ENCODE measurements at places on chromosomes 3 and 15. TPM values are rescaled to one million over a fixed set of nuclear protein-coding genes. Genes with fewer than 3 reads are reported as not detected.

DNA sequence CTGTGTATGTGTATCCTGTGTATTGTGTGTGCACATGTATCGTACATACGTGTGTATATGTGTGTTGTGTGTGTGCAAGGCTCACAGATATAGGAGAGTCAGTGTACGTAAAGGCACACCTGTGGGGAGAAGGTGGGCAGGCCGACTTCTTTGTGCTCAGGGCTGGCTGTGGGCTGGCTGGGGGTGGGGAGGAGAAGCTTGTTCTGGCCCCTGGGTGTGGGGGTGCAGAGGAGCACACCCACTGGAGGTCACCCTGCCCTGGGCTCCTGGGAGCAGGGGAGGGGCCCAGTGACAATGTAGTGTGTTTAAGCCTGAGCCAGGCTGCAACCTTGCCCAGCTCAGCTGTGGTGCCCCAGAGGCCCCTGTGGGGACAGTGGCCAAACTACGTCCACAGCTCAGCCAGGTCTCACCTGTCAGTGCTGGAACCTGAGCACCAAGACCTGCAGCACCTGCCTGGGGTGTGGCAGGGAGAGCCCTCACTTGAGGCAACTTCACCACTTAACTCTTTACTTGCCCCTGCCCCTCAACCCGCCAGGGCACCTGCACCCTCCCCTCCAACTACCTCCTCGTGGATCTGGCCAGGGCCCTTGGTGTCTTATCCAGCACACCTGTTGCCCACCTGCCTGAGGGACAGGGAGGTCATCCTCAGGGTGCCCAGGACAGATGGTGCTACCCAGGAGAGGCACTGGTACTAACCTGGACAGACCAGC, 2.6 kb upstream of the HHATL start:
- H3K4me3 ChIP-seq, result no peak overlapping the region
- H3K4me1 ChIP-seq, result no peaks in the 10 kb centered on the region

DNA sequence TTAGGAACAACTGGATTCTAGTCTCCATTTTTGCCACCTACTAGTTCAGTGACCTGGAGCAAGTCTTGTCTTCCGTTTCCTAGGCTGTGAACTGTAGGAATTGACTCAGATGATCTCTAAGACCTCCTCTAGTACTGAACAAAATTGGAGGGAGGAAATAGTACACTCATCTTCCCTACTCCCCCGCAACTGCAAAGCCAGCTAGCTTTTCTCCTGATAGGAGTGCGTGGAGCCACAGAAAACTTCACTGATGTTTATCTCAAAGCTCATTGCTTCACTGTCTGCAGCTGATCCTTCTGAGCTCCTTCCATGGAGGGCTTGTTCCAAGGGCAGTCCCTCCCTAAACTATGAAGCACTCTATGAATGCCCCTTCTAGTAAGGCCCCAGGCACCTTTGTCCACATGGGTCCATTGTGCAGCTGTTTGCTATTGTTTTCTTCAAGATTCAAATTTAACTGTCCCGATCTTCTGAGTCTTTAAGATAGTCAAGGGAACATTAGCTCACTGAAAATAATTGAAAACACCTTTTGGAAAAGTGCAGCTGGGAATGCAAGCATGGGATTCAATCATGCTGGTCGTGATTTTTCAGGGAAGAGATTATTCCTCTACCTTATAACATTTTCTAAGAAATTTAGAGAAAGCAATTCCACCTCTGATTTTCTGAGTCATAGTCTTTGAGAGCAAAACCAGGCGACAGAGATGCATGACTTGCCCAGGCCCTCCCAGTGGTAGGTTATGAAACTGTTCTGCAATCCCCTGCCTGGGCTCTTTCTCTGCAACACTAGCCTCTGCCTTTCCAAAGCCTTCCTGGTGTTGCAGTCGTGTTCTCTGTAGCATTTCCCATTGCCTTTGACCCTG, 24.3 kb downstream of the FILIP1L start:
- H3K36me3 ChIP-seq, result no peaks in the 10 kb centered on the region
- H3K27ac ChIP-seq, result no peak overlapping the region
- no peak for DNase-seq
- H3K4me3 ChIP-seq, result no peak overlapping the region
- no peaks in the 10 kb centered on the region for H3K27me3 ChIP-seq

DNA sequence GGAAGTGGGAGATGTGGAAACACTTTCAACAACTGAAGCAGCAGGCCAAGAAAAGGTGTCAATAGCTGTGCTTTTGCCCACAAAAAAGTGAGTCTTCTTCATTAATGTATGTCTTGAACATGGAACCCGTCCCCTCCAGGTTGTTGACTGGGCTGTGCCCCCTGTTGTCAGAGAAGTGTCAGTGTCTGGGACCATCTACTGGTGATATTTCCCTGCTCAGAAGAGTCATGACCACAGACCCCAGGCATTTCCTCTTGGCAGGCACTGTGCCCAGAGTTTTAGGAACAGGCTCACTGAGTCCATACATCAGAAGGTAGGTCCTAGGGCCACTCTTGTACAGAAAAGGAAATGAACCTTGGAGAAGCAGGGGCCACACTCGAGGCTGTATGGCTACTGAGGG, 54.8 kb upstream of the LARS2 start:
- no peak overlapping the region for H3K4me3 ChIP-seq
- H3K36me3 ChIP-seq, result no peaks in the 10 kb centered on the region
- H3K27me3 ChIP-seq, result peaks cover 12% of the 10 kb centered on the region
- no peak for DNase-seq
- H3K4me1 ChIP-seq, result no peaks in the 10 kb centered on the region

DNA sequence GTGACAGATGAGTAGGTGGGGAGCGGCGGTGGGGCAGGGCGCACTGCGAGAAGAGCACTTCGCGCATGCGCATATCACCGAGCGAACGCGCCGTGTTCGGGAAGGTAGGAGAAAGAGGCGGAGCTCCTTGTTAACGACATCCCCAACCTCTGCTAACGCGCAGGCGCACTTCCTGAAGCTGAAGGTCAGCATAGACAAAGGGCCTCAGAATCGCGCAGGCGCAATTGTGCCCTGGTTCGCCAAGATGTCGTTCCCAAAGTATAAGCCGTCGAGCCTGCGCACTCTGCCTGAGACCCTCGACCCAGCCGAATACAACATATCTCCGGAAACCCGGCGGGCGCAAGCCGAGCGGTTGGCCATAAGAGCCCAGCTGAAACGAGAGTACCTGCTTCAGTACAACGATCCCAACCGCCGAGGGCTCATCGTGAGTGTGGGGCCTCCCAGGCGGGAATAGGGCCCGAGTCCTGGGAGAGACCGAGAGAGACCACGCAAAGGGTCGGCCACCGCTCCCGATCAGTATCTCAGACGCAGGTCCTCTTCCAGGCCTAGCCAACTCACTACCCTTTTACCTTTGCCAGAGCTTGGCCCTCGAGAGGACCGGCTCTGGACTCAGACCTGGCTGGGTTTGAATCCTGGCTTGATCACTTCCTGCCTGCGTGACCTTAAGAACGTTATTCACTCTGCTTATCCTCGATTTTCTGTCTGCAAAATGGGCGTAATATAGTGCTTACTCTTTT, at the start of gene NDUFB4:
Gene NDUFB4 (plus strand): TSS at position 221 of the 737 bp plus-strand sequence. CDS start 24 bp downstream, at position 245.
- H3K27me3 ChIP-seq, result no peaks in the 10 kb centered on the region
- peak within 1 kb of the TSS; percentile 88 for H3K4me3 ChIP-seq
- H3K27ac ChIP-seq, result peak within 1 kb of the TSS; percentile 83

DNA sequence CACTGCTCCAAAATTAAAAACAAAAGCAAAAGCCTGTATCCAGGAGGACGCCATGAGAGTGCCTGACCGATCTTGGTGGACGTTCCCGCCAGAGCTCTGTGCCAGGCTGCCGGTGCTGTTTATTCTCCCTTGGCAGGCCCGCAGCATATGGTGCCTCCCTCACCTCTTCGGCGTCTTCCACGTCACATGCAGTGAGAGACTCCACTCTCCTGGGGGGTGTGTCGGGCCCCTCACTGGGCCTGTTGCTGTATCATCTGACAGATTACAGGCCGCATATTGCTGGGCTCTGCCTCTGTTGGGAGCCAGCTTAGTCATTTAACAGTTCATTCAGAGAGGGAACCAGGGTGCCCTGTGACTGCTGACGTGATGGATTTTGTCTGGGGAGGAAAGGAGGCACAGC, 86.4 kb upstream of the ARRDC4 start:
- no peaks in the 10 kb centered on the region for H3K36me3 ChIP-seq
- H3K4me3 ChIP-seq, result no peak overlapping the region
- no peaks in the 10 kb centered on the region for H3K4me1 ChIP-seq
- H3K27ac ChIP-seq, result no peak overlapping the region

- H3K27me3 ChIP-seq, result no peaks in the 10 kb centered on the region
- H3K4me3 ChIP-seq, result no peak overlapping the region
- no peaks in the 10 kb centered on the region for H3K36me3 ChIP-seq
- H3K27ac ChIP-seq, result no peak overlapping the region
- H3K4me1 ChIP-seq, result peaks cover 11% of the 10 kb centered on the region
- DNase-seq, result no peak
These were observed 57.9 kb downstream of the CHSY1 start for GRCh38 chr15:101193806-101194545.

GRCh38 chr3:14907043-14907966, 40.1 kb upstream of the NR2C2 start:
- H3K27ac ChIP-seq, result no peak overlapping the region
- H3K27me3 ChIP-seq, result no peaks in the 10 kb centered on the region
- peaks cover 4% of the 10 kb centered on the region for H3K36me3 ChIP-seq
- no peak overlapping the region for H3K4me3 ChIP-seq

- H3K4me1 ChIP-seq, result no peaks in the 10 kb centered on the region
- no peak within 1 kb of the TSS for H3K27ac ChIP-seq
- peaks cover 13% of the 10 kb centered on the region for H3K27me3 ChIP-seq
- H3K36me3 ChIP-seq, result no peaks in the 10 kb centered on the region
These were observed at the start of gene CD80 for GRCh38 chr3:119559441-119559963. Gene CD80, minus strand, starts transcription at chr3:119559614. Its CDS starts 1,886 bp downstream, at chr3:119557728.

DNA sequence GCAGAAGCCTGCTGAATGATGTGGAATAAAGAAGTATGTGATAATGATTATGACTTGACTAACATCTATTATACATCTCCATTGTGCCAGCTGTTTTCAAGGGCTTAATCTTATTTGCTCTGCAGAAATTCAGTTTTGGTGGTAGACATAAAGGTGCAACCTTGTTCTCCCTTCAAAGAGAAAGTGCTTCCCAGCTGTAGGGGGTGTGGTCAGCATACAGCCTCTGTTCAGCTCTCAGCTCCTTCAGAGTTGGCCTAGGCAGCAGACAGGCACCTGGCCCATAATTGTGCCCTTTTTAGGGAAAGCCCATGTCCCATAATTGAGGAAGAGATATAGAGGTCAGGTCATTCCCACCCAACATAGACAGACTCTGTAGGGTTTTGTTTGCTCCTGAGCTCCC, 104.3 kb upstream of the EOMES start:
- H3K27ac ChIP-seq, result no peak overlapping the region
- H3K4me3 ChIP-seq, result no peak overlapping the region
- DNase-seq, result no peak
- no peaks in the 10 kb centered on the region for H3K27me3 ChIP-seq
- no peaks in the 10 kb centered on the region for H3K36me3 ChIP-seq

- H3K27me3 ChIP-seq, result no peaks in the 10 kb centered on the region
- H3K4me1 ChIP-seq, result no peaks in the 10 kb centered on the region
- no peak for DNase-seq
- no peak overlapping the region for H3K27ac ChIP-seq
- H3K4me3 ChIP-seq, result no peak overlapping the region
These were observed 6.9 kb downstream of the C15orf62 start for GRCh38 chr15:40776537-40777141.

- DNase-seq, result no peak
- no peaks in the 10 kb centered on the region for H3K4me1 ChIP-seq
- no peaks in the 10 kb centered on the region for H3K27me3 ChIP-seq
- no peak overlapping the region for H3K27ac ChIP-seq
These were observed 116.2 kb downstream of the NSUN3 start for GRCh38 chr3:94179059-94179458.

DNA sequence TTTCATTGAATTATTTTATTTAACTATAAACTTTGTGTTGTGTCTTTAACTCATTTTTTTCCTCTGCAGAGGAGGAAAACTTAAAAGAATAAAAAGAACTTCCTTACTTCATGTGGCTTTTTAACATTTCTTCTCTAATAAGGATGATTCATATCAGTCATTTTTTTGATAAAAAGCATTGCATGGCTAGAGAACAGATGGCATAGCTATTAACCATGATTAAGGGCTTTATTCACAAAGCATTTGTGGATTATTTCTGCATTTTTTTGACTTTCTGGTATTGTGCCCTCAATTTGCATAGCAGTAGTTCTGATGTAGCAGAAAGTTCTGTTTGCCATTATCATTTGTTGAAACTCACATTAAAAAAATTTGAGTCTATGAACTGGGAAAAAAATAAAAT, 540.8 kb downstream of the SI start:
- no peak for DNase-seq
- no peaks in the 10 kb centered on the region for H3K27me3 ChIP-seq
- H3K4me3 ChIP-seq, result no peak overlapping the region
- H3K4me1 ChIP-seq, result no peaks in the 10 kb centered on the region
- H3K36me3 ChIP-seq, result no peaks in the 10 kb centered on the region

DNA sequence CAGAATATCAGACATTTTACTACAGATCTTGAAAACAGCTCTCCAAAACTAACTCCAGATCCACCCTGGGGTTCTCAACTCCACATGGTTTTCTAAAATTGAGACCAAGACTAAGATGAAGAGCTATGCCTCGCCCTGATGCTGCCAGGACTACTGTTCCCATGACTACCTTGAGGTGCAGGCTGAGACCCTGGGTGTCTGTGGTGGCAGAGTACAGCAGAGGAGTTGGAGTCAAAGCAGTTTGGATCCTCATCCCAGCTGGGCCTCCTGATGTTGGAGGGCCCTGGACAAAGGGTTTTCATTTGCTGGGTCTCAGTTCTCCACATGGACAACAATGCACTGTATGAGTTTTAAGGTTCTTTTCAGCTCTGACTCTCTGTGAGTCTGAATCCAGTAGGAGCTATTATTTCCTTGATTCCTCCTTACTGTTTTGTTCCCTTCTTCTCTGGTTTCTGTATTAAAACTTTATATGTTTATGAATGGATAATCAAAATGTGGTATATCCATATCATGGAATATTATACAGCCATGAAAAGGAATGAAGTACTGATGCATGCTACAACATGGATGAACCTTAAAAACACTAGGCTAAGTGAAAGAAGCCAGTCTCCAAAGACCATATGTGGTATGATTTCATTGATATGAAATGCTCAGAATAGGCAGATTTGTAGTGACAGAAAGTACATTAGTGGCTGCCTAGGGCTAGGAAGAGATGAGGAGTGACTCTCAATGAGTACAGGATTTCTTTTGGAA, 93.0 kb downstream of the CPN2 start:
- H3K4me1 ChIP-seq, result peaks cover 14% of the 10 kb centered on the region
- no peak overlapping the region for H3K27ac ChIP-seq
- H3K27me3 ChIP-seq, result no peaks in the 10 kb centered on the region
- no peaks in the 10 kb centered on the region for H3K36me3 ChIP-seq

GRCh38 chr3:85560088-85560785, 601.4 kb downstream of the CADM2 start:
- no peaks in the 10 kb centered on the region for H3K4me1 ChIP-seq
- peak; percentile 70 for DNase-seq
- no peaks in the 10 kb centered on the region for H3K27me3 ChIP-seq
- H3K27ac ChIP-seq, result no peak overlapping the region
- H3K4me3 ChIP-seq, result no peak overlapping the region
- no peaks in the 10 kb centered on the region for H3K36me3 ChIP-seq

GRCh38 chr15:91338766-91339165, 238.7 kb downstream of the SV2B start:
- H3K36me3 ChIP-seq, result no peaks in the 10 kb centered on the region
- no peaks in the 10 kb centered on the region for H3K4me1 ChIP-seq
- no peaks in the 10 kb centered on the region for H3K27me3 ChIP-seq
- no peak overlapping the region for H3K27ac ChIP-seq

ZIC1 gene
- total RNA-seq, result not detected

ATP13A4 gene
- not detected for total RNA-seq

IMP3 gene
- total RNA-seq, result 41.3 TPM

ZPLD1 gene
- not detected for total RNA-seq

CLDN16 gene
- not detected for total RNA-seq

VEPH1 gene
- total RNA-seq, result 136 TPM

ENTPD3 gene
- not detected for total RNA-seq

ECE2 gene
- total RNA-seq, result not detected

MITF gene
- 2.5 TPM for total RNA-seq

Measured in endothelial cell of umbilical vein (primary cell).